ENCODE measurements at places on chromosomes 13 and 19.

DNA sequence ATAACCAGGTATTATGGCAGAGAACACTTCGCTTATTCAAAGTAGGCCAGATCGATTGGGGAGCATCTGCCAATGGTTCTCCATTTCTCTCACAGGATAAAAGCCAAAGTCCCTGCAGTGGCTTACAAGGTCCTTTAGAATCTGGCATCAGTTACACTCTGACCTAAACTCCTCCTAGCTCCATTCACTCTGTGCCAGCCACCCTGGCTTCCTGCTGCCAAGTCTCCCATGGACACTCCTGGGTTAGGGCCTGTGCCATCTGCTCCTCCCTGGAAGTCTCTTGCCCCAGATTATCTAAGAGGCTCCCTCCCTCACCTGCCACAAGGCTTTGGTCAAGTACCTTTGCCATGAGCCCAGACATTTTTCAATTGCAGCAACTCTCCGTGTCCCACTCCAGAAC, 649.2 kb downstream of the DACH1 start:
- DNase-seq: no peak

GRCh38 chr13:73074014-73074413, 15.2 kb downstream of the KLF5 start:
- no peak for DNase-seq

DNA sequence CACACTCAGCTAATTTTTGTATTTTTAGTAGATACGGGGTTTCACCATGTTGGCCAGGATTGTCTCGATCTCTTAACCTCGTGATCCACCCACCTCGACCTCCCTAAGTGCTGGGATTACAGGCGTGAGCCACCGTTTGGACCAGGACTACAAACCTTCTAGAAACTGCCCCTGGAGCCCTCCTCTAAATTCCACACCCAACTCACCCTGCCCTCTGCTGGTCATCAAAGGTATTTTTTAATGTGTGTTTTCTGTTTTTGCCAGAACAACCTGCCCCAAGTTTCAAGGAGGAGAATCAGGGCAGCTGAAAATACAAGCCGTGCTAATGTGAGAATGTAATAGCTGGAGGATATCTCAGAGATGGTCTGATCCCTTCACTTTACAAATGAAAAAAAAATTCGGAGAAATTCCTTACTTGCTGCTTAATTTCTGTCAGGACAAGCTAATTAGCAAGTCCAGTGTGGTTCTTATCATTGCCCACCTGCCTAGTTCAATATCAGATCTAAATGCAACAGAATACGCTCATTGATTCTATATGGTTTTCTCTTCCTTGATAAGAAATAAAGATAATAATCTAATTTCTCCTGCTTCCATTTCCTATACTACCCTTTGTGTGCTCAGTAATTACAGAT, 4.1 kb downstream of the ATP8A2 start:
- no peak for DNase-seq

DNA sequence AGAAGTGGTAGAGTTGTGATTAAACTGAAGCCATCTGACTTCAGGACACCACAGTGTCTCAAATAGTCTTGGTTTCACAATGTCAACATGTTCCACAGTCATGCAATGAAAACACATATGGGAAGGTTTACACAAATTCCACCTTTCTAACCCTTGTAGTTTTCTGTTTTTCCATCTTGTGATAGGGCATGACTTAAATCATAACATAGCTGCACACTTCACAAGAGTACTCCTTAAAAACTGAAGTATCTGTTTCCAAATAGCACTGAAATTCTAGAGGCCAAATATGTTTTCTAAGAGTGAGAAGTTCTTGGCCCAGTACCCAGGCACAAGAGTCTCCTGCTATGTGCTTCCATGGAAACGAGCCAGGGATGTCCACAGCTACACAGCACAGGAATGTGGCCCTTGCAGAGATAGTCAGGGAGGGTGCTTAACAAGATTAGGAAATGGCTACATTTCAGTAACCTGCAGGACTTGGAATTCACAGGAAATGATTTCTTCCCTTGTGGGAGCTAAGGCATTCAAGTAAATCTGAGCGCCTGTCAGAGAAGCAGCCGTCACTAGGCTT, 269.1 kb downstream of the NDFIP2 start:
- no peak for DNase-seq

All from stimulated activated CD8-positive, alpha-beta memory T cell treated with anti-CD3 and anti-CD28 coated beads, Interleukin-12 subunit alpha, Interleukin-12 subunit beta, amount 100 ng/mL, for 4 hours (primary cell).